ENCODE measurements at places on chromosomes 5 and 9.
A peak's percentile ranks its signal among the peaks of the same experiment; 100 is the strongest.

DNA sequence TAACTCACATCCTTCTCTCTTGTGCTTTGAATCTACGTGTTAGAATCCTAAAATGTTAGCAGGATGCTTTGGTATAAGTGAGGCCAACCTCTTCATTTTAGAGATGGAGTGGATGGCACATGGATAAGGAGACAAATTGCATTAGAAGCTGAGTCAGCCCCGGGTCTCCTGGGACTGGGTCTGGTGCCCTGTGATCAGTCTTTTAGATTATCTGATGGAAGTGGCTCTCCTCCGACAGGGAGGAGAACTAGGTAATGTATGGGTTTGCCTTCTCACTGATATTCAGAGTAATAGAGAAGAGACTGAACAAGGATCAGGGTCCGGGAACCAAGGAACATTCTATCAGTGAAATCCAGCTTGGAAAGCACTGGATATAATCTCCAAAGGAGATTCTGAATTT lies 74.9 kb upstream of the TNFSF8 start:
- peak; percentile 29 for DNase-seq

GRCh38 chr9:20811872-20812271 lies 127.8 kb downstream of the FOCAD start:
- DNase-seq, result peak; percentile 63

- DNase-seq, result no peak
These were observed 6.8 kb upstream of the TRIM41 start for GRCh38 chr5:181215997-181216989.

GRCh38 chr5:141313711-141314110 lies 6.9 kb downstream of the TAF7 start:
- no peak for DNase-seq

- DNase-seq, result no peak
These were observed 32.8 kb upstream of the FANCC start for GRCh38 chr9:95350266-95350665.

- no peak for DNase-seq
These were observed 260.1 kb downstream of the PRELID2 start for GRCh38 chr5:145574889-145575573.

DNA sequence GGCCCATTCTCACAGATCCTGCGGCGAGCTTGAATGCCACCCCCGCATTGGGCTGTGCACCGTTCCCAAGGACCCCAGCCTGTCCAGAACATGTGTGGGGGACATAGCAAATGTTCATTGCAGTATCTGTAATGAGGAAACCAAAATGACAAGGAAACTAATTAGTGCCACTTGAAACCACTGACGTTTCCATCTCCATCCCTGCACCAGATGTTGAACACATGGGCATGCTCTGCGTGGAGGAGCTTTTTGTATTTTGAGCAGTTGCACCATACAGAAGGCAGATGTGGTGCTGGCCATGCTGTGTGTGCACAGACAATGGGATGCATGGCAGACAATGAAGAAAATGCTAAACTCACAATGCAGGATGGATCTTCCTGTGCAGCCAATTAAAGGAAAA lies 437.7 kb downstream of the SEMA5A start:
- peak; percentile 28 for DNase-seq

- peak; percentile 44 for DNase-seq
These were observed 437.0 kb downstream of the PIK3R1 start for GRCh38 chr5:68652534-68652965.

- DNase-seq, result no peak
These were observed 20.6 kb upstream of the SV2C start for GRCh38 chr5:76062502-76063041.

GRCh38 chr5:865771-866170 lies 15.0 kb upstream of the ZDHHC11 start:
- DNase-seq, result no peak

GRCh38 chr5:43514471-43514815 lies 505 bp downstream of the C5orf34 start:
- peak; percentile 93 for DNase-seq

- DNase-seq, result no peak
These were observed 2.1 kb upstream of the HAND1 start for GRCh38 chr5:154479944-154480750.

DNA sequence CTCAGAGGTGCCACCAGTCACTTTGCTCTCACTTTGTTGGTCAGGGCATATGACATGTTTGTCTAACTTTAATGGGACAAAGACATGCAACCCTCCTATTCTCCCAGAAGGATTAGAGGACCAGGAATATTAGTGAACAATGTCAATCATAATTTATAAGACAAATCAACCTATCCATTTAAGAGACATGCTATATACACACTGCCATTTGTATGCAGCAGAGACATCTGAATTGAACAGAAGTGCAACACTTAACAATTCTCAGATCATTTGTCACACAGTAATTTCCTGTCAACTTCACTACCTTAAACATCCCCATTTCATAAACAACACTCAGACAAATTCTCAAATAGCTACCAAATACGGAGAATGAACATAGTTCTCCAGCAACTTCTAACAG lies 273.6 kb upstream of the RGMB start:
- DNase-seq, result no peak

DNA sequence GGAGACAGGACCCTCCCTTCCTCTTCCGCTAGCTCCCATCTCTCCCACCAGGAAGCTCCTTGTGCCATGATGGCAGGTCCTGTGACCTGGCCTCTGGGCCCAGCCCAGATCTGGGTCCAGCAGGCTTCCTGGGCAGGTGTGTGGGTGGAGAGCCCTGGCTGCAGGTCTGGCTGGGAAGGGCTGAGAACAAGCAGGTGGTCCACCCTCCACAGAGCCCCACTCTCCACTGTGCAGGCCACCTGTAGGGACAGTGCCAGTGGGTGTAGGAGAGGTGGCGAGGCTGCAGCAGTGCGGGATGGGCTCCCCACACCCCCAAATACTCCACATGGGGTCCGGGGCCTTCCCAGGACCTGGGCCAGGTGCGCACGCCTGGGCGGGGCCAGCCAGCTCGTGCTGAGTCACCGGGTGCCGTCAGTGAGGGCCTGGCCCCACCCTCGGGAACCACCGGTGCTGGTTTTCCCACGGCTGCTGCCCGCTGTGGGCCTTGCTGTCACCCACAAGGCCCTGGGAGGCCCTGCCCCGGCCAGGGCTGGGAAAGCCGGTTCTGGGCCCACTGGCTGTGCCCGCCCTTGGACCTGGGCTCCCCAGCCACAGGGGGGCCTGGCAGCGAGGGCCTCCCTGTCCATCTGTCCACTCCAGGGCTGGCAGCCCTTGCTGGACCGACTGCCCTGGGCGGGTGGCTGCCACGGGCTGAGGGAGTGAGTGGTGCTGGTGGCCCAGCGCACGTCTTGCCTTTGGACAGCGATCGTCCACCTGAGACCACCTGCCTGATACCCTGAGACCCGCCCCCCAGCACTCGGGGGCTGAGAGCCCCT lies 9.3 kb upstream of the NRARP start:
- DNase-seq, result peak; percentile 53

- no peak for DNase-seq
These were observed 24.1 kb downstream of the TENT4A start for GRCh38 chr5:6737043-6737941.

DNA sequence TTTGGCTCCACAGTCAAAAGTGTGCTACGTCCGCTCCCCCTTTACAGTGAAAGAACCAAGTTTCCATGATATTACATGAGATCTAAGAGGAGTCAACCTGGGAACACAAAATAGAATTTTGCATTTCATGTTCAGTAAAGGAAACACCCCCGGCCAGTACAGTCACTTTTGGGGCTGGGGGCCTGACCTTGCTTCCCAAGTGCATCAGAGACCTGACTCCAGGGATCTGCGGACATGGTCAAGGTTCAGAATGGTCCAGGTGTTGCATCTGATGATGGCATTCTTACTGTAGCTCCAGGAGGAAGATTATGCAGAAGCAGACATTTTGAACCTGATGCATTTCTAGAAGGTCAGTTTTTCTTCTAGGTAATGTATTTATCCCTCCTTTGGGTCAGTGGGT lies 39.8 kb downstream of the AK8 start:
- no peak for DNase-seq

DNA sequence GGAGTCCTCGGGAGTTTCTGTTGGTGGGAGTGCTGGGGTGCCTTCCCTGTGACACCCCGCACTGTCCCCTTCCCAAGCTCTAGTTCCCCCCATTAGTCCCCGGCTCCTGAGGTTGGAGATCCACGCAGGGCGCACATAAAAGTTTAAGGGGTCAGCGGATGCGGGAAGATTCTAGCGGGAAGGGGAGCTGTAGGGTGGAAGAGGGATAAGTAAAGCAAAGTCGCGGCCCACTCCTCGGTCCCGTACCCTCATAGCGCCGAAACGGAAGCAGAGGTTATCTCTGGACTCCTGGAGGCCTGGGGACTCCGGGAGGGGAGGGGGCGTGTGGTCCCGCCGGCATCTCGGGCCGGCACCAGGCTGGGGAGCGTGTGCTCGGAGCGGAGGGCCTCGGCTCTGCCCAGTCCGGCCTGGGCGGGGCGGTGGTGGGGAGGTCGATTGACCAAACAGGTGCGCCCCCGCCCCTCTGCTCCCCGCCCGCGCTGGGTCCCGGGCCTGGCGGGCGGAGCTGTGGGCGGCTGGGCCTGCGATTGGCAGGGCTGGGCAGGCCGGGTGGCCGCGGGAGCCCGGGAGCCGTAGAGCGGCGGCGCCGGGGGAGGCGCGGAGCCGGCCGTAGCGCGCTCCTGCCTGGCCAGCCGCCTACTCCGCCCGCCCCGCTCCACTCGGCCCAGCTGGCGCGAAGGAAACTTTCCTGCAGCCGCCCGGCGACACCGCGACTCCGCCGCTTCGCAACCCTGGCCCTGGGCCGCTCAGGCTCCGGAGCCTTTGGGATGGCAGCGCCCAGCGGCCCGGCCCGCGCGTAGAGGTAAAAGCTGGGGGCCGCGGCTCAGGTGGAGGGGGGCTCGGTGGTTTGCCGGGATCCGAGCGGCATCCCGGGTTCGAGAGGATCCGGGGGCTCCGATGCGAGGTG lies 52.2 kb upstream of the DAB2IP start:
- DNase-seq, result peak; percentile 63

- no peak for DNase-seq
These were observed 62.8 kb downstream of the MAP1B start for GRCh38 chr5:72170101-72170500.

GRCh38 chr9:124218438-124218982 lies 39.2 kb upstream of the NEK6 start:
- peak; percentile 78 for DNase-seq

GRCh38 chr5:14347522-14347921 lies 204.4 kb downstream of the TRIO start:
- no peak for DNase-seq

DNA sequence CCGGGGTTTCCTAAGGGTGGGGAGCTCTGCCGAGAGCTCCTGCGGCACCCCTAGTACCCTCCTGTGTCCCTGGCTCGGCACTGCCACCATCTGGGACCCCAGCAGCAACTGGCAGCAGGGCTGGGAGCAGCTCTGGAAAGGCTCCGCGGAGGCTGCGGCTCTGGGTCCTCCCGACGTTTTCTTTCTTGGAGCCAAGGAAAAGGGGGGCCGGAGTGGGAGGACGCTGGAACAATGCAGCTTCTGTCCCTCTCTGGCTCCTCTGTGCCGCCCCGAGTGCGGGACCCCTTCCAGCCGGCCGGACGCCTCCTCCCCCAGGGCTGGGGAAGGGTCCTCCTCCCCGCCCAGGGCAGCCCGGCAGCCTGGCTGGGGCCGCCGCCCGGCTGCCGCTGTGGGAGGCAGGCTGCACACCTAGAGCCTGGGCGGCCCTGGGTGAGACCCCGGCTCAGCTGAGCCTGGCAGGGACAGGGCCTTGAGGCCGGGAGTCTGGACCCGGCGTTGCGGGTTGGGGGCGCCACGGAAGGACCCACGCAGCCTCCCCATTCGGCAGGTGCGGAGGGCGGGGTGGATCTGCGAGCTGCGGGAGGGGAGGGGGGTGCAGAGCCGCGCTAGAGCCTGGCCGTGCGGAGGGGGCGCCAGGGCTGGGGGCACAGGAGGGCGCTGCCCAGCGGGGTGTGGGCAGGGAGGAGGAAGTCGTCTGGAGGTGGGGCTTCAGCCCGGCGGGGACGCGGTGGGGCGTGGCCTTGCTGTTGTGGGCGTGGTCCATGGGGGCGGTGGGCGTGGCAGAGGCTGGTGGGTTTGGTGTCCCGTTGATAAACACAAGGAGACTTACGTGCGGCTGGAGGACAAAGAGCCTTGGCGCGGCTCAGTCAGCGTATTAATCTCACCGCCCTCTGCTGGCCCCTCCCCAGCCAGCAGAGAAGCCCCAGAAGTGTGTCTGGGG lies 15.1 kb downstream of the GPSM1 start:
- peak; percentile 64 for DNase-seq

DNA sequence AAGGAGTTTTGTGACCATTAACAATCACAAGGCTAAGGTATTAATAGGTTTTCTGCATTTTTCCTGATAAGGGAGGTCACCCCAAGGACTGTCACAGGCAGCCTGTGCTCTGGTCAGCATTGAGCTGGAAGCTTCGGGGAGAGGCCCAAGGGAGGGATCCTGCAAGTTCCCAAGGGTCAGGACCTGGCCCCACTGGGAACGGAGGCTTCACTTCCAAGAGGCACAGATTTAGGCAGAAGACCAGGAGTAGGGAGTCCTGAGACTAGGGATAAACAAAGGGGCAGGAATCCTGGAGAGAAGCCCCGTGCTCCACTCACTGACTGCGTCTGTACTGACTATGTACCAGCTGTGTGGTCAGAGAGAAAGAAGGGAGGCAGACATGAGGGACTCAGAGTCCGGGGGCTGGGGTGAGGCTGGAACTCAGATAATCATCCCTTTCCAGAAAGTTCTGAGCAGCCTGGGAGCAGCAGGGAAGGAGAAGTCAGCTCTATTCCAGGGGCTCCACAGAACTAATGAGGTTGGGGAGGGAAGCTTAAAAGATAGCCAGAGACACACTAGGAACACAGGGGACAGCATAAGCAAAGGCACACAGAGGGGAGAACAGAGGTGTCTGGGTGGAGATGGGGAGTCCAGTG lies 37.8 kb downstream of the B4GALT1 start:
- DNase-seq, result no peak

GRCh38 chr9:96442491-96442890 lies 7.5 kb upstream of the HABP4 start:
- DNase-seq, result peak; percentile 32

GRCh38 chr5:68110264-68110663 lies 105.3 kb upstream of the PIK3R1 start:
- DNase-seq, result no peak

GRCh38 chr5:78792345-78793055 lies 143.9 kb upstream of the LHFPL2 start:
- no peak for DNase-seq

- DNase-seq, result no peak
These were observed 1176.4 kb upstream of the CDH18 start for GRCh38 chr5:21164425-21164824.

Data from GM23248 (cell line).